ENCODE measurements at places on chromosomes 5 and 9. TPM values are rescaled to one million over a fixed set of nuclear protein-coding genes. Genes with fewer than 3 reads are reported as not detected.
A peak's percentile ranks its signal among the peaks of the same experiment; 100 is the strongest.

GRCh38 chr9:121283856-121284732 is 16.1 kb downstream of the GSN start:
- DNase-seq, result no peak
- peaks cover under 1% of the 10 kb centered on the region for H3K27me3 ChIP-seq
- H3K27ac ChIP-seq, result no peak overlapping the region
- peaks cover 7% of the 10 kb centered on the region for H3K4me1 ChIP-seq
- H3K36me3 ChIP-seq, result peaks cover 6% of the 10 kb centered on the region
- peak overlapping the region; percentile 31 for H3K4me3 ChIP-seq

DNA sequence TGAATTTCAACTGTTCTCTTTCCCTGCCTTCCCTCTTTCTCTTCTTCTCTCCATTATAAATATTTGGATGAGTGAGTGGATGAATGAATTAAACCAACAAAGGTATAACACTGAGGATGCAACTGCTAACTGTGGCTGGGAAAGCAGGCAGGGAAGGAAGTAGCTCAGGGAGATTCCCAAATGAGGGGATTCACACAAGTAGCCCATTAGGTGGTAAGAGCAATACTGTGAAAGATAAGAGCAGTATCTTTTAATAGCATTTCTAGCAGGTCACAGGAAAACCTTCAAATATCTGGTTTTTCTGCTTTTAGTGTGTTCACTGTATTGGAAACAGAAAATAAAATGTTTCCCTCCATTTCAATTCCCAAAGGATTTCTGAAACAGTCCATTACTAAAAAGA is 105.6 kb downstream of the OXCT1 start:
- H3K4me3 ChIP-seq, result no peak overlapping the region
- peak overlapping the region; percentile 44 for H3K27ac ChIP-seq
- H3K27me3 ChIP-seq, result no peaks in the 10 kb centered on the region

DNA sequence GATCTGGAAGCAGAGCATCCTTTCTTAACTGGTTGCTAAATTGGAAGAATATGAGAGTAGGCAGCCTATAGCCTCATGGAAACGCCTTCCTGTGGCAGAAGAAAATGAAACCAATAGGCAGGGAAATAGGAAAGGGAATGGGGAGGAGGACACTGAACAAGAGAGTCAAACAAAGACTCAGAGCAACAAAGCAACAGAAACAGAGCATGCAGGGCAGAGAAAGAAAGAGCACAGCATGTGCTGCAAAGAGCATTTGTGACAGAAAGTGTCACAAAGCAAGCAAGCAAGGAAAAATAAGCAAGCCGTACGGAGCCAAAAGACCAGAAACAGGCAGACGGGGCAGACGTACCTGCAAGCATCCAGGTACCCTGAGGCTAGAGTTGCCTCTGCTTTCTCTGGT is 123.1 kb downstream of the RAPGEF6 start:
- peaks cover 9% of the 10 kb centered on the region for H3K36me3 ChIP-seq
- no peak for DNase-seq
- H3K4me1 ChIP-seq, result peaks cover 29% of the 10 kb centered on the region
- H3K27ac ChIP-seq, result peak overlapping the region; percentile 97
- no peak overlapping the region for H3K4me3 ChIP-seq
- H3K27me3 ChIP-seq, result no peaks in the 10 kb centered on the region

DNA sequence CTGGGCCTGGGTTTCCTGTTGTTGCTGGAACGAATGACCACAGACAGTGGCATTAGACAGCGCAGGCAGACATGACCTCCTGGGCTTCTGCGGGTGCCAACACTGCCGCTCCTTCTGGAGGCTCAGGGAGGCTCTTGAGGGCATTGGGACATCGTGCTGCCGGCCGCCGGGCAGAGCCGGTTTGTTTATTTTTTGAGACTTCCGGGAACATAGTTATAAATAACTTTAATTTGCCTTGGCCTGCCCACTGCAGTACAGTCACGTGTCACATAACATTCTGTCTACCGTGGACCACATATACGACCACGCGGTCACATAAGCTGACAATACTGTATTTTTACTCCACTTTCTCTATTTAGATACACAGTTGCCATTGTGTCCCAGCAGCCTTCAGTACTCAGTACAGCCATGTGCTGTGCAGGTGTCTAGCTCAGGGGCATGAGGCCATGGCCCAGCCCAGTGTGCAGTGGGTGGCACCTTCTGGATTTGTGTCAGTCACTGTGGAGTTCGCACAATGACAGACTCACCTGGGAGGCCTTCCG is 8.2 kb upstream of the TOR4A start:
- no peaks in the 10 kb centered on the region for H3K27me3 ChIP-seq
- peaks cover 10% of the 10 kb centered on the region for H3K4me1 ChIP-seq
- no peak for DNase-seq
- peaks cover 6% of the 10 kb centered on the region for H3K36me3 ChIP-seq

DNA sequence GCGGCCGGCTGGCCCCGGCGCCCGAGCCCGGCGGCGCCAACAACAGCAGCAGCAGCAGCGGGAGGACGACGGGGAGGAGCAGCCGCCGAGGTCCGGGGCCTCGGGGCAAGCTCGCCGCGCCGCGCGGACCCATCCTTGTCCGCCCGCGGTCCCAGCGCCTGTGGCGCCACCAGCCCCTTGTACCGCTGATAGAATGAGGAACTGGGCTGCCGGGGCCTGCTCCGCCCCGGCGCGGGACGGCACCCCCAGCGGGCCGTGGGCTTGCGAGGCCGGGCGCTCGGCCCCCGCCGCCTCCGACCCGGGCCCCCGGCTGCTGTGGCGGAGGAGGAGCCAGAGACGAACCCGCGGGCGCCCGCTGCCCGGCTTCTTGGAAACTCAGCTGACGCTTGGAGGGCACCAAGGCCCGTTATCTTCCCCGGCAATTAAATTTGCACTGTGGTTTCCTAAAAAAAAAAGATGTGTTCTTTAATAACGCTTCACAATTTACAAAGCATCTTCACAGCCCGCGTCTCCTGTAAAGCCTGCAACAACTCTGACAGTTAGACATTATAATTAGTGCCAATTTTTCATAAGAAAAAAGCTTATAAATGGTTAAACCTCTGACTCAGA is at the start of gene ARSB:
Gene ARSB, minus strand, starts transcription at position 195 of the 609 bp plus-strand sequence. Its CDS starts 62 bp downstream, at position 133.
- H3K36me3 ChIP-seq, result no peaks in the 10 kb centered on the region
- peaks cover 20% of the 10 kb centered on the region for H3K4me1 ChIP-seq
- no peaks in the 10 kb centered on the region for H3K27me3 ChIP-seq
- peak within 1 kb of the TSS; percentile 87 for H3K27ac ChIP-seq
- DNase-seq, result peak; percentile 35

- no peak overlapping the region for H3K4me3 ChIP-seq
- no peak for DNase-seq
- H3K36me3 ChIP-seq, result no peaks in the 10 kb centered on the region
- H3K4me1 ChIP-seq, result peaks cover 11% of the 10 kb centered on the region
- no peak overlapping the region for H3K27ac ChIP-seq
These were observed 21.0 kb upstream of the UBLCP1 start for GRCh38 chr5:159241946-159242552.

DNA sequence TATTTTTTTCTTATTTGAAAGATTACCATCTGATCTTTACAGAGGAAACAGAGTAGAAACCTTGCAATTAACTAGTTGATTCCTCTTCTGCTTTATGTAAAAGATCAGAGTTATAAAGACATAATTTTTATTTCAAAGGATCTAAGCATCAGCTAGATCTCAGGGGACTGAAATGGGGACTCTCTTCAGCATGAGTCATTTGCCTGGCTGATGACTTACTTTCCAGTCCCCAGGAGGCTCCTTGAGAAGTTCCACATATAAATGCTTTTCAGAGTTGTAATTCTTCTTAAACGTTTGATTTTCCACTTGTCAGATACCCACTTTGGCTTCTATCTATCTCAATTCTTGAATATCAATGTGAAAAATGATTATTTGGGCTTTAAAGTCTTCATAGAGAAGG is 389.4 kb downstream of the RAB3C start:
- peaks cover 10% of the 10 kb centered on the region for H3K4me1 ChIP-seq
- no peaks in the 10 kb centered on the region for H3K27me3 ChIP-seq
- DNase-seq, result no peak
- peak overlapping the region; percentile 72 for H3K27ac ChIP-seq
- peaks cover 6% of the 10 kb centered on the region for H3K36me3 ChIP-seq

GRCh38 chr9:89000371-89000781 is 9.1 kb downstream of the S1PR3 start:
- DNase-seq, result no peak
- H3K36me3 ChIP-seq, result peaks cover 2% of the 10 kb centered on the region
- H3K4me3 ChIP-seq, result no peak overlapping the region
- H3K27ac ChIP-seq, result no peak overlapping the region
- H3K4me1 ChIP-seq, result peaks cover 4% of the 10 kb centered on the region

DNA sequence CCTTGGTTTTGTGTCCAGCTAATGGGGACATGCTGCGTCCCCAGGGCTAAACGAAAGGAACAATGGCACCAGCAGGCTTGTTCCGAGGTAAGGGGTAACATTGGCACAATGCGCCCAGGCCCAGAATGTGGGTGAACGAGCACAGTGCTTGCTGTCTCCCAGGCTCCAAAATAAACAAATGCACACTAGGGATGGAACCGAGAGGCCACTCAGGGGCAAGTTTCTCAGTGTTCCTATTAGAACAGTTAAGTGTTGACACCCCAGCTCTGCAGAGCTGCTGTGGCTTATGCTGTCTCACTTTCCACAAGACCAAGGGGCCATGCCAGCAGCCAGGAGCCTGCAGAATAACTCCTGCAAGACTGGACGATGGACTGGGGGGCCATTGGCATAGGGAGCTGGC is 492.4 kb downstream of the GADD45G start:
- no peak overlapping the region for H3K27ac ChIP-seq
- H3K4me3 ChIP-seq, result no peak overlapping the region
- no peaks in the 10 kb centered on the region for H3K36me3 ChIP-seq

DNA sequence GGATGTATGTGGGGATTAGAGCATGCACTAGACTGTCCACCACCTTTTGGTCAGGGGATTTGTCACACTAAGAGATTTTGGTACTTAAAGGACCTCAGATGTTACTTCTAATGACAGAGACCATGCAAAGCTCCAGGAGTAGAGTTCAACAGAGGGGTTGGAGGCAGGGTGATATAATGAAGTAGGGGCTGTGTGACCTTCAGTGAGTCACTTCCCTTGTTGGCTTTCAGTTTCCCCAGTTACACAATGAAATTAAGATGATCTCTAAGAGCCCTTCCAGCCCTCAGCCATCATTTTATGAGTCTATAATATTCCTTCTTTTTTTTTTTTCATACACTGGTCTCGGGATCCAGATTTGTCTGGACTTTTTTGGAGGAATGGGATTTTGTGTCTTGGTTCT is 26.8 kb downstream of the GLRA1 start:
- no peak overlapping the region for H3K27ac ChIP-seq
- H3K36me3 ChIP-seq, result peaks cover 6% of the 10 kb centered on the region
- H3K4me1 ChIP-seq, result peaks cover 4% of the 10 kb centered on the region
- peaks cover 19% of the 10 kb centered on the region for H3K27me3 ChIP-seq

GRCh38 chr9:23309800-23310199 is 516.2 kb downstream of the ELAVL2 start:
- H3K27ac ChIP-seq, result no peak overlapping the region
- no peak for DNase-seq
- H3K27me3 ChIP-seq, result no peaks in the 10 kb centered on the region
- H3K4me3 ChIP-seq, result no peak overlapping the region

DNA sequence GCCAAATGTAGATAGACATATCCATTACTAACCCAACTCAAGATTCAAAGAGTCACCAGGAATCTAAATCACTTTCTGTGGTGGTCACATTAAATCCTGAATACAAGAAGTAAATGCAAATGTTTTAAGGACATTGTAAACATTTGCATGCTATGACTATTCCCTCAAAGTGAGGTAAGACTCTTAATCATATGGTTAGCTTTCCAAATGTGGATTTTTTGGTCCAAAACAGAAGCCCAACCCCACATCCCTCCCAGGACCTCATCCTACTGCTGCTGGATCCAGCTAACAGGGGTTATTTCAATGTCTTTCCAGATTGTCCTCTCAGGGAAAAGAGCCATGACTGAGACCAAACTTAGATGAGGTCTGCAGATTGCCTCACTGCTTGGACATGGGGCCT is 228.1 kb upstream of the PANK3 start:
- H3K27me3 ChIP-seq, result peaks cover 52% of the 10 kb centered on the region
- no peak for DNase-seq
- H3K4me1 ChIP-seq, result peaks cover 3% of the 10 kb centered on the region

DNA sequence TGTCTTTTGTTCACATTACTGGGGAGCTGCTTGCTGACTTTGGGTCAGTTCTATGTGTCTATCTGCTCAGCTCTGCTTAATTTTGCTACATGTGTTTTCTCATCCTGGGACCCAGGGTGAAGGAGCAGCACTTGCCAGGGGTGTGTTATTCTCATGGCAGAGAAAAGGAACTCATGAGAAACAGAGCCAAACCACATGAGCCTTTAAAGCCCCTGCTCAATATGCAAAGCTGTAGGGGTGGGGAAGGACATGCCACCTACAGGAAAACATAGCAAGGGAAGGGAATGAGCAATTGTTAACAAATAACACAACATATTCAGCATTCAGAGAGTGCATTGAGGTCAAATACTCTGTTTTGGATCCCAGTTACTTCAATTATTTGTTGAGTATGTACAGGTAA is 290.9 kb downstream of the CDK5RAP2 start:
- H3K4me3 ChIP-seq, result no peak overlapping the region
- no peak overlapping the region for H3K27ac ChIP-seq
- DNase-seq, result no peak

- no peak overlapping the region for H3K27ac ChIP-seq
- no peaks in the 10 kb centered on the region for H3K4me1 ChIP-seq
- no peak for DNase-seq
- H3K4me3 ChIP-seq, result no peak overlapping the region
- no peaks in the 10 kb centered on the region for H3K36me3 ChIP-seq
These were observed 15.7 kb downstream of the FBN2 start for GRCh38 chr5:128522336-128522735.

DNA sequence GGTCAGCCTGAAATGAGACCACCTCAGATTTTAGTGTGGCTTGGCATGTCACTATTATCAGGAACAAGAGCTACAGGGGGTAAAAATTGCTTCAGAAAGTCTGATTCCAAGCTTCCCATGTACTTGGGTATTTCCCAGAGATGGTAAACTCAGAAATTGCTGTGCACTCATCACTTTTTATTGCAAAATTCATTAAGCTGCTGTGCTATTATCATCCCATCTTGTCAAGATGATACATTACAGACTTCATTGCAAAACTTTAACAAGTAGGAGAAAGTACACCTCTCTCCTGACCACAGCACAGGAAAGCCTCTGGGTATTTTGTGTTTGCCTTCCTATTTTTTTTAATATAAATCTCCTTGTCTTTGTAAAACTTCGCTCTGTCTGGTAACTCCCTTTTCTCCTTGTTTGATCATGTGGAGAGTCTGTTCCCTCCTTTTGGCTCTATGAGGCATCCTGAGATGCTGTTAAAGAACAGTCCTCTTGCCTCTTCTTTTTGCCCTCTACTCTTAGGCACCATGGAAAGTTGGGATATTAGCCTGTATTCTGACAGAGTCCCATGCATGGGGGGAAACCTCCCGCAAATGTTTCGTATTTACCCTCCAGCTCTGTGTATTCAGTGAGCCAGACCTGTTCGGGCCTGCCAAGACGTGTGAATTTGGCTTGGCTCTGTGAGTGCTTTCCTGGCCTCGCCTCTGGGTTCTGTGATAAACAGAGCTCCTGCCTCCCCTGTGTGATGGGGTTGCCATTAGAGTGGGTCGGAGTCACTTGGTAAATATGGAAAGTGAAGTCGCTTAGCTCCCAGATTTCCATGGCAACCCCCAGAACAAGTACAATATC is 260.7 kb downstream of the NR3C1 start:
- no peak for DNase-seq
- peaks cover 5% of the 10 kb centered on the region for H3K4me1 ChIP-seq
- H3K4me3 ChIP-seq, result no peak overlapping the region

COL27A1 gene
- total RNA-seq, result 1.3 TPM

PPIC gene
- total RNA-seq, result not detected

ADAMTS16 gene
- total RNA-seq, result not detected

EQTN gene
- total RNA-seq, result not detected

SLC1A3 gene
- total RNA-seq, result not detected

ARHGEF37 gene
- 0.76 TPM for total RNA-seq

HAVCR1 gene
- total RNA-seq, result 1.1 TPM

CCT5 gene
- total RNA-seq, result 62.6 TPM
